ENCODE measurements at places on chromosomes 5 and 9.

DNA sequence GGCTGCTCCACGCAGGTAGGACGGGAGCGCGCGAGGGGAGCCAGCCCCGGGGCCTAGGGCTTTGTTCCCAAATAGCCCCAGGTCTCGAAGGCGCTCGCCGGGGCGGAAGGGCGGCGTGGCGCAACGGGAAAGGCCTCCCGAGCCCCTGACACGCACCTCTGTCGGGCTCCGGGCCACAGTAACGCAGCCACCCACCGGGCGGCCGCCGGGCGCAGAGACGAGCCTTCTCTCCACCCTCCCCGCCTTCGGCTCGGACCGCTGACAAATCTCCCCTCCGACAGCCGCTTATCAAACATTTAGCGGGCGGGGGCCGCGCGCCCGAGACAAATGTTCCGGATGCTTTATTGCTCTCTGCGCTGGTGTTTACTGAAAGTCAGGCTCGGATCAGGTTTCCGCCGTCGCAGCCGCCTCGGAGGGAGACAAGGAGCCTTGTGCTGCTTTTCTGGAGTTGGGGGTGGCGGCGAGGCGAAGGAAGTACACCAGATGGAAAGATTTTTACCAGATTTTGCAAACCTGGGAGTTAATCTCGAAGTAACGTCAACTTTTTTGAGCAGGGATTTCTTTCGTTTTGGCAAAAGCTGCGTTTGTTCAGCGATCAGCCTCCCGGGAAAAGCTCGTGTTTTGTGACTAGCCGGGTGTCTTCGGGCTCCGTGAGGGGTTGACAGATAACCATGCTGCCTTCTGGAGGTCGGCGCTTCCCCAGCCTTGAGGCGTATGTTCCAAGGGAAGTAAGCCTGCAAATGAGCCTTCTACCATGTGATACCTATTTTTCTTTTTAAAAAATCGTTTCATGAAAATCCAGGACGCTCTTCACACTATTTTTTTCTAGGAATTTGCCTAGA is 950 bp downstream of the RGMB start:
- no peak for DNase-seq

- no peak for DNase-seq
Measured at GRCh38 chr9:38346811-38347210, 45.7 kb upstream of the ALDH1B1 start.

- no peak for DNase-seq
Measured at GRCh38 chr5:126624534-126624933, 23.8 kb downstream of the PHAX start.

DNA sequence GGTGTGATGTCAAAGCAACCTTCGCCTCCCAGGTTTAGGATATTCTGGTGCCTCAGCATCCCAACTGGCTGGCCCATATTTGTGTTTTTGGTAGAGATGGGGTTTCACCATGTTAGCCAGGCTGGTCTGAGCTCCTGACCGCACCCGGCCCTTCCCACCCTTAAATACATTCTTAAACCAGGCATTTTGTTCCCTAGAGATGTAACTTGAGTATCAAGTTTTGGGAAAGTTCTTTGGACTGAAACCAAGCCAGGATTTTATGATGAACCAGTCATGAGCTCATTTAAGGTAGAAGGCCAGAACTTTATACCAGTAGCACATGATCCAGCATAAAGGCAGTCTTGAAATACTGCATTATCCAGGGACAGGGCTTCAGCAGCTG is 3.5 kb downstream of the RPL7A start:
- no peak for DNase-seq

- no peak for DNase-seq
Measured at GRCh38 chr5:169099801-169100734, 200.9 kb downstream of the SLIT3 start.

DNA sequence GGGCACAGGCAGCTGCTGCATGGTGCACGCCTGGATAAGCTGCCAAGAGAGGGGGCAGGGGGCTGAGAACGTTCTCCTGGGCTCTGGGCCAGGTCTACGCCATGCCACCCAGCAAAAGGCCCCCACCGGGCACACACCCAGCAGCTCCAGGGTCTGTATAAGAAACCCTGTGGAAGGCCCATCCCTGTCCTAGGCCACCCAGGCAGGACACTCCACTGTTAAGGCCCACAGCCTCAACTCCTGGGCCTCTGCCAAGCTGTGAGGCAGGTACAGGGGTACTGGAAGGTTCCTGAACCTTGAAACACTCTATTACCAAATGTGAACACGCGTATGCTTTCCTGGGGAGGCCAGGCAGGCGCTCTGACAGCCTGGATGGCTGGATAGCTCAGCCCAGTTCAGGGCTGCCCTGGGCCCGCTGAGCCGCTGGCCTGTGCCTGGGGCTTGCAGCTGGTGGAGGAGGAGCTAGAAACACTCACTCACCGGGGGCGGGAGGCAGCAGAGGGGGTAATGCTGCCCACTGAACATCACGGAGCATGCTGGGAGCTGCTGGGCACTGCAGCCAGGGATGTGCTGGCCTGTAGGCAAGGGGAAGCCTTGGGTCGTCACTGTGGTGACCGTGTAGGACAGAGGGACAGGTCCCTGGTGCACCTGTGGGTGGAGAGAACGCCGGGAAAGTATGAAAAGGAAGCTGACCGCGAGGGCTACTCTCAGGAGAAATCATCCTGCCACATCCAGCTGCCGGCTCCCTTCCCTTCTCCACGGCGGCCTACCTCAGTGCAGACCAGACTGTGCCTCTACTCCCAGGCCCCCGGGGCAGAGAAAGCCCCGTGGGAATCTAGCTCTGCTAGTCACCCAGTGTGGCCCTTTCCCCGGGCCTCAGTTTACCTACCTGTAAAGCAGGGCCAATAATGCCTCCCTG is 6.0 kb downstream of the RNF44 start:
- no peak for DNase-seq

DNA sequence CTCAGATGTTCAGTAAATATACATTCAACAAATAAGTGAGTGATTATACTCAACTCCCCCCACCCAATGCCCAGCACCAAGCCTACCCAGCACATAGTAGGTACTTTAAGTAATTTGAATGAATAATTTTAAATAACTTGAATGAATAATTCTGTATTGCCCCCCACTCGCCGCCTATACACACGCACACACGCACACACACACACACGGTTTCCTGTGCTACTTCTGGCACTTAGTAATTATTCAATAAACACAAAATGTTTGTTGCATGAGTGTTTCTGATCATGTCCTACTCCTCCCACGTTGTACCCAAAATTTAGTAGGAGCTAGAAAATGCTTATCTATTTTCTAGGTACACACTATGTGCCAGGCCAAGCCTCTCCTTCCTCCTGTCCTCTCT is 16.2 kb downstream of the PCDH12 start:
- no peak for DNase-seq

Data from stimulated activated CD8-positive, alpha-beta memory T cell treated with anti-CD3 and anti-CD28 coated beads, Interleukin-4, amount 100 ng/mL, for 1 hour (primary cell).